Stimulated activated CD4-positive, alpha-beta T cell treated with anti-CD3 and anti-CD28 coated beads, Interleukin-4, amount 100 ng/mL, for 4 hours (primary cell): ENCODE measurements at places on chromosomes 7 and 10.

- no peak for DNase-seq
These were observed 117.6 kb downstream of the PLCE1 start for GRCh38 chr10:94111367-94111766.

DNA sequence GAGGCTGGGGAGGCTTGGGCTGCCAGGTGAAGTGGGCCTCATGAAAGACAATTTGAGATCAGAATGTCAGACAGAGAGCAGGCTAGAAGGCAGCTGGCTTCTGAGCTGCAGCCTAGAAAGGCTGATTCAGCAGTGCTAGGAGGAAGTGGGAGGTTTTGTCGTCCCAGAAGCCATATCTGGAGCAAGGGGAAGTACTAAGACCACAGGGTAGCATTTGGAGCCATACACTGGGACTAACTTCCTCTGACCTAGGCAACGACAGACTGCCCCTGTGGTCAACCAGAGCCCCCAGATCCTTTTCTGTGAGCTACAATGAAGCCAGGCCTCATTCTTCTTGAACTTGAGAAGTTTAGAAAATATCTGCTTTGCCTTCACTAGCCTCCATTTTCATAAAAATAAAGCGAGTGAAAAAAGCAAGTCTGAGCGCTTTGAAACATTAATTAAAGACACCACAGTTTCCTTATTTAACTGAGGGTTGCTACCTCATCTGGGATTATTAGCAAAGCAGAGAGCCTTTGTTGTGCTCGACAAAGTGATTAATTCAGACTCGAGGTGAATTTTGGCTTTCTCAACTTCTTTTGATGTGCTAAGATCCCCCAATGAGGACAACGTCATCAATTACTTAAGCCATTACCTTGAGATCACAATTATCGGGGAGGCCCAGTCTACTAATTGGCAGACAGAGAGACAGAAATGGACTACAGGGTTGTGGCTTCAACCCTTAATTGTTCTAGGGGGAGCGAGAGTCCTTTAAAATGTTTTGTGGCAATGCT lies 26.6 kb downstream of the TBXAS1 start:
- DNase-seq, result no peak

- DNase-seq, result no peak
These were observed 8.1 kb downstream of the SKIDA1 start for GRCh38 chr10:21517134-21518031.

GRCh38 chr10:77111611-77112550 lies 525.7 kb downstream of the KCNMA1 start:
- no peak for DNase-seq

GRCh38 chr10:18079665-18080295 lies 60.4 kb upstream of the CACNB2 start:
- DNase-seq, result no peak

GRCh38 chr7:50292165-50292757 lies 12.3 kb upstream of the IKZF1 start:
- DNase-seq, result no peak

- DNase-seq, result no peak
These were observed 360.6 kb upstream of the ADARB2 start for GRCh38 chr10:2097937-2098336.

DNA sequence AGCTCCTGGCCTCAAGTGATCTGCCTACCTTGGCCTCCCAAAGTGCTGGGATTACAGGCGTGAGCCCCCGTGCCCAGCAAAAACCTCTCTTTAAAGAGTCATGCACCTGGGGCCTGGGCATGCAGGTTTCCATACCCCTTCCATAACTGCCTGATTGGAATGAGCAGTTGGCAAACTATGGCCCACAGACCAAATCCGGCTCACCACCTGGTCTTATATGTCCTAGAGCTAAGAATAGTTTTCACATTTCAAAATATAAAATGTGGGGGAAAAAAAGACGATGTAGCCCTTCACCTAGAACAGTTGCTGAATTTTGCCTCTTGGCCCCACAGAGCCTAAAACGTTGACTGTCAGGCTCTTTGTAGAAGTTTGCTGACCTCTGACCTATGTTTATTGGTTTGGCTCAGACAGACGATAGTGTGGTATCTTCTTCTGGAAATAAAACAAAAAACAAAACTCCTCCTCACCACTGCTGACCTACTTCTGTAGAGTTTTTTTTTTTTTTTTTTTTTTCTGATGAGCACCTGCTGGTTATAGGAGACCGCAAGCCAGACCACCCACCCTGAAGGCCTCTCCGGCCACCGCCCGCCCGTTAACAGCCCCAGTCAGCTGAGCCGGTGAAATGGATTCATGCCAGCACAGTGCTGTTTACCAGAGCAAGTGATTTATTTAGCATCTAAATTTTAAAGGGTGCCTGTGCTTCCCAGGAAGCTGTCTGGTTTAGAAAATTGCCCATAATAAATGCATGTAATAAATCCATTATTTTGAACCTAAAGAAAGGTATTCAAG lies 33.5 kb upstream of the SFRP5 start:
- no peak for DNase-seq

- no peak for DNase-seq
These were observed 91.1 kb downstream of the CH25H start for GRCh38 chr10:89115876-89116627.

DNA sequence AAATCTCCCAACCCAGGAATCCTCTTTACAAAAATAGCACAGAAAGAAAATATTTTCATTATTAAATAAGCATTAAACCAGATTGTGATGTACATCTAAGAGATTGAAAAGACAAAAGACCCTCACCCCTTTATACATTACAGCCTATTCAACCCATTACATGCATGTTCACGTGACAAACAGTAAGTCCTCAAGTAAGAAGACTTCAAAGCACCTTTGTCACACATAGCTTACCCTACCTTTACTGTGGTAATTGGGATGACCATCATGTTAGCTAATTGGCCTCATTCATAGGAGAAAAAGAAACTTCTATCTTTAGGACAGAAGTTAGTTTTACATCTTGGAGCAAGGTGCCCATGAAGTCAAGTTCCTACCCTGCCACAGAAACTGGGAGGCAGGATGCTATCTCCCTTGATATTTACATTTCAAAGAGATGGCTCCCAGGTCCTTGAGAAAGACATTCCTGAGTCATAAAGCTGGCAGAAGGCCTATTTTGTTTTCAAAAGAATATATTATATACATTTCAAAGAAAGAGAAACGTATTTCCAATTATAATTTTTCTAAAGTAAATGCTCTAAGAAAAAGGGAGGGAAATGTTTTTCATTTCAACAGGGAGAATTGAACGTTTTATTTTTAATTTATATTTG lies 48.1 kb downstream of the GNAI1 start:
- DNase-seq, result no peak

- DNase-seq, result no peak
These were observed 15.6 kb downstream of the UBTD1 start for GRCh38 chr10:97514344-97514743.

- DNase-seq, result no peak
These were observed 314.7 kb downstream of the BICC1 start for GRCh38 chr10:58827381-58827780.

- no peak for DNase-seq
These were observed 23.2 kb downstream of the ELN start for GRCh38 chr7:74051193-74051592.

DNA sequence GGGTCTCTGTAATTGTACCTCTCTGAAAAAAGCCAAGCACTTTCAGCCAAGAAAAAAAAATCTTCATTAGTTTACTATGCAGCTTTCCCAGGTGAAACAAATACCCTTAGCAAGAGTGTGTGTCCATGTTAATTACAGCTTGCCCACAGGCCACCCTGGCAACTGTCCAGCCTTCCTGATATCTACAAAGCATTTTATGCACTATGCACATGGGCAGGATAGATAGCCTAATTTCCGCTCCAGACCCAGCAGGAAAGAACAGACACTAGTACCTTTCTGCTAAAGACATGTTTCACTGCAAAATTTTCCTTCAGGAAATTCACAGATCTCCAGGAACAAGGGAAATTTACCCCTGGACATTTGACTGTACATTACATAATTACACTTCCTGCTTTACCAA lies 24.4 kb downstream of the CACNA2D1 start:
- no peak for DNase-seq

GRCh38 chr10:124724279-124725027 lies 19.7 kb downstream of the FAM53B start:
- no peak for DNase-seq

- DNase-seq, result no peak
These were observed 404.6 kb downstream of the RPS24 start for GRCh38 chr10:78437998-78438906.

DNA sequence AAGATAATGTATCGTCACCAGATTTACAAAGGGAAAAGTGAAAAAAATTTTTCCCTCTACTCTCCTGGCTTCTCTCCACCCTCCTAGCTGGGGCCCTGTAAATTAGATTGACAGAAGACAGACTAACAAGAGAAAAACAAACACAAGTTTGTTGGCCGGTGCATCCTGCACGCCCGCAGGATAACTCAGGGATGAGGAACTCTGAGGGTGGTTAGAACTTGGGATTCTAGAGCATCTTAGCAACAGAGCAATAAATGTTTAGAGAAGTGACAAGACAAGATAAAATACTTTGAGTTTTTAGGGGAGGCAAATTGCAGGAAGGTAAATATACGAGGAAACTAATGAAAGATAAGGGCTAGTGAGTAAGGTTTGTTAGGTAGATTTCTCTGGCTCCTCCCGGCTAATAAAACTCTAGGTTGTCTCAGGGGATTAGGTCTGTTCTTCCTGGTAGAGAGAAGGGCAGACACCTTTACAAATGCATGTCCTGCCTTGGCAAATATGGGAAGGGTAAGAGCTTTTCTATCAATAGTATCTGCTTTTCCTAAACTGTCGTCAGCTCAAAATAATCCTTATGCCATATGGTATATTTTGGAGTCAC lies 4.3 kb upstream of the UCN3 start:
- DNase-seq, result no peak

GRCh38 chr7:37201003-37201875 lies 247.4 kb downstream of the ELMO1 start:
- peak; percentile 45 for DNase-seq

GRCh38 chr10:84665883-84666463 lies 337.6 kb downstream of the CCSER2 start:
- DNase-seq, result peak; percentile 5

DNA sequence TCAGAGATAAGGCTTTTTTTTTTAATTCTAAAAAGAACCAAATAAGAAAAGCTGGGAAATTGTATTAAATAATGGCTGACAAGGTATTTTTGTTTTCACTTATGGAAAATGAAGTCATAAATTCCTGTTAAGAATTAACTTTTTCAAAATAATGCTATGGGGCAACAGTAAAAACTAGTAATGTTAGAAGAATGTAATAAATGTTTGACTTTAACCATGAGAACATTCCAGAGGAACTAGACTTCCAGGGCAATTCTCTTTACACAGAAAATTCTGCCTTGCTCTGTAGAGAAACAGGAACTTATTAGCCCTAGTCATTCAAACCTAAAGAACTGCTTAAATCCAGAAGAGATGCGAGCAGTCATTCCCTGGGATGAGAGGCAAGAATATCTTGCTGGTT lies 571.1 kb downstream of the IPMK start:
- no peak for DNase-seq

DNA sequence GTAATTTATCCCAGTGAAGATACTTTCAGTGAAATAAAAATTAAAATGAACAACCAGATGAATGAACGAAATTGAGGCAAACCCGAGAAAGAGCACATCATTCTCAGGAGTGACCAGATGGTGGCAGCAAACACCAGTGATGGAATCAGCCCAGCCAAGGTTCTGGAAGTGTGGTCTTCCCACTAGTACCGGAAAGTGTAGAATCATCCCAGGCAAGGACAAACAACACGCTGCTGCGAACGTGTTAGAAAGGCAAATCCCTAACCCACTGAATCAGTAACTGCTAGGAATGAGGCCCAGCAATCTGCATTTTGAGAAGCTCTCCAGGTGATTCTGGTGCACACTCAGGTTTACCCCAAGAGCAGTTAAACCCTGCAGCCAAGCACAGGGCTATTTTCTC lies 15.5 kb upstream of the SLC18A3 start:
- DNase-seq, result no peak

DNA sequence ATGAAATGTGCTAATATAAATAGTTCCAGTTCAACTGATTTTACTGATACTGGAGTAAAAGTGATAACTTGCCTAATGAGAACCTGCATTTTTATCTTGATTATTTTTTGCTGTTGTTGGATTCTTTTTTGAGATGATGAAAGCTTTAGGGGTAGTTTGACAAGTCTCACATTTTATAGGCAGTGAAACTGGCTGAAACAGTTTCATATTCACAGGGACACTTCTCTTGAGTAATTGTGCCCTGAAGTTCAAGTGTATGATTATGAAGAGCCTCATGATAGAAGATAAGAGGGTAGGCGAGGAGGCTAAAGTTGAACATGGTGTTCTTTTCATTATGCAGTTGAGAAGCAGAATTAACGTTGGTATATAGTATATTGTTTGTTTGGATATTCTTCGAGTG lies 5.1 kb downstream of the AUTS2 start:
- no peak for DNase-seq

GRCh38 chr7:3648276-3648675 lies 347.2 kb downstream of the SDK1 start:
- DNase-seq, result no peak
